ENCODE measurements at places on chromosomes 2 and 18.

DNA sequence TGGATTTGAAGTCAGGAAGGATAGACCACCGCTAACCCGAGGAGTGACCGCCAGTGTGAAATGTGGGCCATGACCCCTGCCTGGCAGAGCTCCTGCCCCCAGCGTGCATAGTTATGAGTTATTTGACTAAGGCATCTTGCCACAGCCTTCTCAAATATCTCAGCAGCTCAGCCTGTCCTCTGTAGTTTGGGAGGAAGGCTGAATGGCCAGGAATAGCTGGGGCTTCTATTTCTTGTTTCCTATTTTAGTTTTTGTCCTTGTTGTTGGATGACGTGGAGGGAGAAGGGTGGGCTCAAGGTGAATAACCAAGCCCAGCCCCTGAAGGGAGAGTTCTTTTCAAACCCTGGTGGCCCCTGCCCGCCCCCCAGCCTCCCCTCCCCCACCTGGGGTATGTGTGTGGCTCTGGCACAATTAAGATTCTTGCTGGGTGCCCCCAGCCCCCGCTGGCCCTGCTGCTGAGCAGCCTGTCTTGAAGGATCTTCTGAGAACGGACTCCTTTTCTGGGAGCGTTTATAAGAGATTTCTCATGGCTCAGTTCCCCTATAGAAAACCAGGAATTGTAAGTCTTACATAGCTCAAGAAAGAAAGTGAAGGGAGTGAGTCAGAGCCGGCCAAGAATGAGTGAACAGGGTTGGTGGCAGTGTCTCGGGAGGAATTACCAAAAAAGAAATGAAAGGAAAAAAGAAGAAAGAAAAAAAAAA lies 157.4 kb downstream of the GLI2 start:
- DNase-seq, result no peak

DNA sequence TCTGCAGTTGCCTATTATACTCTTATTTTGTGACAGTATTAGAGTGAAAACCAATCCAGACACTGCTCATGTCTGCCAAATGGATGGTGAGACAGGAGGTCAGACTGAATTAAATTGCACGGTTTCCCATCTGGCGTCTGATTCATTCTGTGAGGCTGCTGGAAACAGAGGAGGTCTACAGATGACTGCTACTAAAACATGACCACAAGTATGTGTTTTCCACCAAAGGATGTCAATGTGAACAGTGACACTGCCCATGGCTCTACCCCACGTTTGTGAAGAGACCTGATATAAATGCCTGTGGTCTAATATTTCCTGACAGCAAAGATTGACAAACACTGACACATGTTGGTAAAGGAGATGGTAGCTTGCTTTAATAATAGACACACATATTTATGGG lies 104.3 kb upstream of the ST6GAL2 start:
- DNase-seq, result peak; percentile 88

- DNase-seq, result peak; percentile 7
Observed at GRCh38 chr2:55620123-55620779, 2.8 kb upstream of the PPP4R3B start.

GRCh38 chr2:130352237-130352636 lies 3.6 kb upstream of the PTPN18 start:
- DNase-seq, result no peak

DNA sequence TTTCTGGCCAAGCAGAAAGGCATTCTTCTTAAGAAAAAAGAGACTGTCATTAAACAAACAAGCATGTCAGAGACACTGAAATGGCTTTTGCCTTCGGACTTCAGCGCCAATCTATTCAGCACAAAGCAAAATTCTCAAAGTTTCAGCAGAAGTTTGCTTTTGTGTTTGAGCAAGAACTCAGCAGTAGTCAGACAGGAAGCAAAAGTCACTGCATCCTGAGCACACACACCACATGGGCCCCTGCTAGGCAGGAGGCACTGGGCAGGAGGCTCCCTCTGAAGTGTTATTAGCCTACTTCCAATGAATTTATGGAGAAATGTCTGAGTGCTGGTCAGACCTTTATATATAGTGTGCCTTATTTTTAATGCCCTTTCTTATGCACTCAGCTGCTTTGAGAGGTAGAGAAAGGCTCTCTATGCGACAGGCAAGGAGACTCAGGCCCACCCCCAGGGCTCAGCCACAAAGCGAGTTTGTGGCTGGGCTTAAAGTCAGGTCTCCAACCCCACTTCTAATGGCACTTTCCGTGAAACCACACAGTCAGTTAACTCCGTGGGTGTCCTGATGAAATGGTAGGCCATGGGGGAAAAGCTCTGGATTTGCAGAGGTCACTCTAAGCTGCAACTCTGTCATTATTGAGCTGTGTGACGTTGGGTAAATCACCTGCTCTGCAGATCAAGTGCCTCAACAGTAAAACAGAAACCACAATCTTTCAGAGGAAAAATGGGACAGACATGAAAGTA lies 161.0 kb upstream of the TMEM200C start:
- DNase-seq, result no peak

GRCh38 chr2:180938451-180938850 lies 42.0 kb upstream of the UBE2E3 start:
- no peak for DNase-seq

DNA sequence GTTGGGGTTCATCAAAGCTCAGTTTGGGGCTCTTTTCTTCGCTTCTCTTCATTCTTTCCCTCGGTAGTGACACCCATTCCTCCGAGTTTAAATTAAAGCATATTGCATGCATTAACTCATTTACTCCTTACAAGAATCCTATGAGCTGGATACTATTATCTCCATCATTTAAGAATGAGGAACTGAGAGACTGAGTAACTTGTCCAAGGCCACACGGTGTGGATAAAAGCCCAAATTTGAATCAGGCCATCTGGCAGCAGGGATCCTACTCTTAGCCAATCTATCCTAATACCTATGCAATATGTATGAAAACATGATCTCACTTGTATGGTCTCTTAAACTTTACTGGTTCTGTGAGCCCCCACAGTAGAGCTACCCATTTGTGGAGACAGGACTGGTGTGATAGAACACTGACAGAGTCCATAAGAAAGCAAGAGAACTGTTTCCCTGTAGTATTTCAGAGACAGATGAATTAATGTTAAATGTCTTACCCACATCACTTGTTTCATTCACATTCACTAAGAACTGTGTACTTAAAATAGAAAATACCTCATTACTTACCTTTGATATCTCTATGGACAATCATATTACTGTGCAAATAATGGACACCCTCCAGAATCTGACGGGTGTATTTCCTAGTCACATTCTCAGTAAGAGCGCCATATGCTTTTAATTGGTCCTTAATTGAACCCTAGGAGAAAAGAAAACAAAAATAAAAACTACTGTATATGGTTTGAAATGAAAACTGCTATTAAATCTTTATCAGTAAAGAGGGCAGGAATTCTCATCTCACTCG lies 20.4 kb upstream of the ERCC3 start:
- no peak for DNase-seq

DNA sequence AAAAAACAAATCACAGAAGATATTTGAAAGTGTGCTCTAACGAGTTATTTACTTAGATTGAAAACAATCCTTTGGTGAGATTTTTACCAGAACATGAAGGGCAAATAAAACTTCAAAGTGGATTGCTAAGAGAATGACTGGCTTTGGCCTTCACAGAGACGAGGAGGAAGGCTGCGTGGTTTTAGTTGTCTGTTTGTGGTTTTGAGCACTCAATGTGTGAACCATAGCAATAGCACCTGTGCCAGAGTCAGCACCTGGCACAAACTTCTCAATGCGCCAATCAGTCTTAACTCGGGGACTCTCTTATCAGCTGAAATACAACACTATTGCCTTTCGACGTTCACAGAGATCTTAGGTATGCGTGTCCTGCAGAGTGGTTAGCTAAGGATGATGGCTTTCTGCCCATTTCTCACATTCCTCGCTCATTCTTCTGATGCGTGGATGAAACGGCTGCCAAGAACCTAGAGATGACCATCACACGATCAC lies 70.0 kb downstream of the MBP start:
- DNase-seq, result no peak

DNA sequence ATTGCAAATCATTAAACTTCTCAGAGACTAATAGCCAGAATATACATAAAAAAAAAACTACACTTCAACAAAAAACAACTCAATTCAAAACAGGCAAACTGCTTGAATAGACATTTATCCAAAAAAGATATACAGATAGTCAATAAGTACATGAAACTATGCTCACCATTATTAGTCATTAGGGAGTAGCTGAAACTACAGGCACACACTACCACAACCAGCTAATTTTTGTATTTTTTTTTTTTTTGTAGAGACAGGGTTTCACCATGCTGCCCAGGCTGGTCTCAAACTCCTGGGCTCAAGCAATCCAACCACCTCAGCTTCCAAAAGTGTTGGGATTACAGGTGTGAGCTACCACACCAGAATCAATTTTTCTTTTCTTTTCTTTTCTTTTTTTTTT lies 16.9 kb downstream of the RPRD1A start:
- DNase-seq, result no peak

DNA sequence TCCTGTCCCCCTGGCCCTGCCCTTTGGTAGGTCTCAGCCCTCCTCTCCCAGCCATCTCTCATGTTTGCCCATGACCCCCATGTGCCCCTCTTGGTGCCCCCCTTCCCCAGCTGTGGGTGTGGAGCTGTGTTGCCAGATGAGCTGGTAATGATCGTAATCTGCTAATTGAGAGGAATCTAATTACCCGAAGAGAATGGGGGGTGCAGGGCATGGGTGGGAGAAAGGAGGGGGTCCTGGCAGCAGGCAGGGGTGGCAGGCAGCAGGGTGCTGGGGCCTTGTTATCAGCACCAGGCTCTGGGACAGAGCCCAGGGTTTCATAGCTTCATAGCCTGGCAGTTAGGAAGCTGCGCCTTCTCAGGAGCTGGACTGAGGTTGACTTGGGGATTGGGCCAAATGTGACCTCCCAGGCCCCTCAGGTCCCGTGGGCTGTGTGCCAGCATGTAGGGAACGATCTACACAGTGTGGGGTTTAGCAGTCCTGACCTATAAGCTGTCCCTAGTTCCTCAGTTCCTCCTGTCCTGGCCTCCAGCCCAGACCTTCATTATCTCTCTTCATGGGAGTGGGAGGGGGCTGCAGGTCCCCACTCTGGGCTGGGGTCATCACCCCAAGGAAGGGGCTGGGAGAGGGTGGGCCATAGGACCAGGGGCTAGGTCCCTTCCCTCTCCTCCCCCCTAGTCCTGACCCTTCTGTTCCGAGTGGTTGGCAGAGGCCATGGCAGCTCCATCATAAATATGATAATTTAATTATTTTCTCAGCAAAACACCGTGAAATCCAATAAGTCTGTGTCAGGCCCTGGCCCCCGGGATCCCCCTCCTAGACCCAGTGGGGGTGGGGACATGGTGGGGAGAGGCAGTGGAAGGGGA lies 6.5 kb upstream of the ASIC4 start:
- DNase-seq, result no peak

DNA sequence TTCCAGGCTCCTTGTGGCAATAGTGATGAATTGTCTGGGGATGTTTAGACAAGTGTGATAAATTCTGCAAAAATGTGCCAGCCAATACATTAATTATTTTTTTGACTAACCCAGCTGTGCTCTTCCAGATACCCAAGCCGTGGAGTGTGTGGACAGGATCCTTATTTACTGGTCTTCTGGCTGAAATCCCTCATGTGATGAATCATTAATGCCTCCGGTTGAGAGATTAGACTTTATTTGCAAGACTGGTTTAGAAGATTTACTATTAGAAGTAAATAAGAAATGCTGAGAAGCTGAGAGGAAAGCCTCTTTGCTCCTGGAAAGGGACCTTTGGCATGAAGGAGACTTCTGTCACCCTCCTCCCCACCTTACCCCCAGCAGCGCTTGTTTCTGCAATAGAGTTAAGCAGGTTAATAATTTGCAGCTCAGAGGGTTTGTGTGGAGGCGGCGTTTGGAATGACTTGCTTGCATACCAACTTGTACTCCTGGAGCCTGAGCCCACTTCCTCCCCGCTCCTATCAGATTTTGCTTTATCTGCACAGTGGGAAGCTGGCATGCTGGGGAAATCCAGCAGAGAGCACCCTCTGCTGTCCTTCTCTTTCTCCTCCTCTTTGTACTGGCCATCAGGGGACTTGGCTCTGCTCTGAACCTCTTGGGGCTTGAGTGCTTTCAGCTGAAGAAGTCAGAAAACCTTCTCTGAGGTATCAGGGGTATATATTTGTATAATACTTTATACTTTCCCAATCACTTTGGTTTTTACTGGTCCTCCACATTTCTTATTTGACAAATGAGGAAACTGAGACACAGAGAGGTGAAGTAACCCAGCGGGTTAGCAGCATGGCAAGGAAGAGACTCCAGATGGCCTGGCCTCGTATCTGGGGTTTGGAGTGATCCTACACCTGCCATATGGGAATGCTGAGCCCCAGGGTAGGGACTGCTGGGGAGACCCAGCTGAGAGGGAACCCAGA lies 16.3 kb downstream of the SLC3A1 start:
- peak; percentile 4 for DNase-seq

DNA sequence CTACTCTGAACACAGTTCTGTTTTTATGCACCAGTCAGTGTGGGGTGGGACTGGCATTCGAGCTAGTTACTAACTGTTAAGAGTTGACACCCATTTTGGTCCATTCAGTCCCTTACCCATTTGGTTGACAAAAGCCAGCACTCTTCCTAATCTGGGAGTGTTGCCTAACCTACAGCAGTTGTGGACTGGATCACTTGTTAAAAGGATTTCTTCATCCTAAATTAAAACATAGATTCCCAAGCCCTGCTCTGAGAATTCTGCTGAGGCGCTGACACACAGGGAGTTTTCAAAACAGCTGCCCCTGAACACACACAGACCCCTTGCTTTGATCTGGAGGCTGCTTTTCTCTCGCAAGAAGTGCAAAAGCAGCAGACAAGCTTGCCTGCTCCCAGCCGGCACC lies 6.4 kb downstream of the TIMM21 start:
- DNase-seq, result no peak

DNA sequence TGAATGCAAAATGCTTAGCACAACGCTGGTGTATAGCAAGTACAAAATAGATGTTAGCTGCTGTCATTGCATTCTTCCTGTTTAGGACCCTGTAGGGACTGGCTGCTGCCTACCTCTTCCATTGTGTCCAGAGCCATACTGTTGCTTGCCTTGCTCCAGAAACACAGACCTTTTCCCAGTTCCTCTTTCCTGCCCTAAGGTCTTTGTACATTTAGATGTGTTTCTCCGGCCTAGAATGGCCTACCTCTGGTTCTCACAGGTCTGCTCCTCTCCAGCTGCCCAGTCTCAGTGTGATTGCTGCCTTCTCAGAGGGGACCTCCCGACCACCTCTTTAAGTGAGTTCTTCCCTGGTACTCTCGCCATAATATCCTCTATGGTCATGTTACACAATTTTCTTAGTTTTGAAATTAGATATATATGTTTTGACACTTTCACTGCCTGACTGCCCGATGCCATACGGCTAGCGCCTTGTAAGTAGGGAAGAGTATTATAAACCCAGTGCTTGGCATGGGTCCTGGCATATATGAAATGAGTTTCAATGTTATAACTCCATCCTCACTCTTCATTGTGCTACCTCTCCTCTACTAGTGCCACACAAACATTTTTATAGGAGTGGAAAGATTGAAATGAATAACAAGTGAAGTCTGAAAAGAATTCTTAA lies 48.3 kb downstream of the RFTN2 start:
- no peak for DNase-seq

- DNase-seq, result no peak
Observed at GRCh38 chr2:124480958-124481357, 455.9 kb downstream of the CNTNAP5 start.

- DNase-seq, result no peak
Observed at GRCh38 chr18:11808001-11808855, 43.0 kb upstream of the CHMP1B start.

Data from NCI-H1694 (cell line).